HAP-1 (cell line): ENCODE measurements at places on chromosomes 3 and 15.

DNA sequence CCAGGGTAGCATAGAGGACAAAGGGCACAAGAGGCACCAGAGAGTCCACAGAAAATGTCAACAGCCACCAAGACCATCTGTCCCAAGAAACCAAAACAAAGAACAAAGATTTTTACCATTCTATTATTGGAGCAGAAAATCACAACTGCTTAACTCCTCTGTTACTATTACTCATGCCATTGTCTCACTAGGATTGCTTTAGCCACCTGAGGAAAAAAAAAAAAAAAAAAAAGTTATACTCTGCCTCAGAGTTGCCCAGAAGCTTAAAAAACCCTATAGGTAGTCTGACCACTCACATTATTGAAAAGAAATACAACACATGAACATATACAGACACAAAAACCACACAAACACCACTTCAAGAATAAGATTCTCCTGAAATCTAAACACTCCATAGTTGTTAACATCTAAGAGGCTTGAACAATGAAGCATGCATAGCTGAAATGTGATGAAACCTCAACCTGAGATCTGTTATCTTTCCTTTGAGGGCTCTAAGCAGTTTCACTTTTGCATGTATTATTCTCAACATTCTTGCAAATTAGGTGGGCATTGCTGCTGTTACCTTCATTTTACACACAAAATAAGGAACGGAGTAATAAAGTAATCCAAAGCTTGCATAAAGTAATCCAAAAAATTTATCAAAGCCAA is 85.4 kb downstream of the IGSF11 start:
- DNase-seq, result no peak

DNA sequence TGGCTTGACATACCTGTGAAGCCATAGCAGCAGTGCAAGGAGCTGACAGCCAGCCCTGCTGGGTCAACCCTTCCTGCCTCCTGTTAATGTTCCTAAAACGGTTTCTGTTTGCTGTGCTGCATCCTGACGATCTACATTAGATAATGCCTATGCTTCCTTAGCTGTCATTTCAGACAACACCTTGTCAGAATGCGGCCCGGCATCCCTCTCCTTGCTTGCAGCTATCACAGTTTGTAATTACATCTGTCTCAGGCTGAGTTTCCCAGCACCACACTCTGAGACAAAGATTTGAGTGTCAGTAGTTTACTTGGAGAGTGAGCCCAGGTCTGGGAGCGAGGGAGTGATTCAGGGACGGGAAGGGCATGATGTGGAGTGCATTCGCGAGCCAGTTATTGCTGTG is 9.0 kb downstream of the TRH start:
- DNase-seq, result no peak

DNA sequence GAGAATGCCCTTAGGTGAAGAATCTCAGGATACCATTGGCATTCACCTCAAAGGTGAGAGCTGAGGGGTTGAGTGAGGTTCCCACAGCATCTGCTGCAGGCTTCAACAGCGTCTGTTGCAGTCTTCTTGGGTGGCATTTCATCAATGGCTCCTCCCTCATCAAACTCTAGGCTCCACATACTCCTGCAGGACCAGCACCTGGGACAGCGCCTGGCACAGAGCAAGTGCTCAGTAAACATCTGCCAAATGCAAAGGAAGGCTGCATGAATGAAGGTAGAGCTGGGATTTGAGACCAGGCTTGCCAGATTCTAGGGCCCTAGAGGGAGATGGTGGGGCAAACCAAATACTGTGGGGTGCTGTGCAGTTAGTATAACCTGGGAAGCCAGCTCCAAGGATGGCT is 9.6 kb downstream of the TRH start:
- no peak for DNase-seq

- DNase-seq, result no peak
Measured at GRCh38 chr3:76405196-76405595, 619.8 kb upstream of the ZNF717 start.

DNA sequence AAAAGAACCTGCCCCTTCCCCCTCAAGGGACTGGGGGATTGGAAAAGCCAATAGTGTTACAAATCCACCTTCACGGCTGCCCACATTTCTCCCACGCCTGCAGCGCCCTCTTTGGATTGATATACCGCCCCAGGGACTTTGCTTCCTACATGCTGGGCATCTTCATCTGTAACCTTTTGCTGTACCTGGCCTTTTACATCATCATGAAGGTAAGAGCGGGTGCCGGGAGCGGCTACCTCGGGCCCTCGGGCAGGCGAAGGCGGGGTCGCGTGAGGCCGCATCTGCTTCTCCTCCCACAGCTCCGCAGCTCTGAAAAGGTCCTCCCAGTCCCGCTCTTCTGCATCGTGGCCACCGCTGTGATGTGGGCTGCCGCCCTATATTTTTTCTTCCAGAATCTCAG is 73.1 kb downstream of the USF3 start:
- DNase-seq, result peak; percentile 14

DNA sequence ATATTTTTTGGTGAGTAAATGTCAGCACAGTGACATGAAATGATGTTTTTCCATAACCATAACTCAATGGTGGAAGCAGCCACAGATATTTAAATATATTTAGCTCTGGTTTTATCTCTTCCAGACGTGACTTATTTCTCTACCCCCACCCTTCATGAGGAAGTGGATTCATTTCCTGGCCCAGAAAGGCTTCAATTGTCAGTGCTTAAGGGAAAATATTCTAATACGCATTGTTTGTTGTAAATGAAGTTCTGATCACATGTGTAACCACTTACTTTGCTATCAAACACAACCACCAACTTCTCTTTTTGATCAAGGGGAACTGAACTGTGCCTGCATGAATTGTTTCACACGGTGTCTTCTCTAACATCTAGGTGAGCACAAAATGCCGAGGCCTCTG is 14.0 kb downstream of the CLDN16 start:
- DNase-seq, result no peak

DNA sequence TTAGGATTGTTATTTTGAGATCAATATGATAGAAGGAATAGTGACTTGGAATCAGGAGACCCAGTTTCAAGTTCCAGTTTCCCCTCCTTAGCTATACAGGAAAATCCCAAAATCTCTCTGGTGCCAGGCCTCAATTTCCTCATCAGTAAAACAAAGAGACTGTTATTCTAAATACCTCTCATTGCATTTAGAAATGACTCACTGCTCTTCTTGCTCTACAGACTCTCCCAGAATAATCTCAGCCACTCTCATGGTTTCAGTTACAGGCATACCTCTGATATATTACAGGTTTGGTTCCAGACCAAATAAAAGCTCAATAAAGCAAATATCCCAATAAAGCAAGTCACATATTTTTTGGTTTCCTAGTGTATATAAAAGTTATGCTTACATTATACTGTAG is 28.3 kb downstream of the IMPG2 start:
- no peak for DNase-seq

DNA sequence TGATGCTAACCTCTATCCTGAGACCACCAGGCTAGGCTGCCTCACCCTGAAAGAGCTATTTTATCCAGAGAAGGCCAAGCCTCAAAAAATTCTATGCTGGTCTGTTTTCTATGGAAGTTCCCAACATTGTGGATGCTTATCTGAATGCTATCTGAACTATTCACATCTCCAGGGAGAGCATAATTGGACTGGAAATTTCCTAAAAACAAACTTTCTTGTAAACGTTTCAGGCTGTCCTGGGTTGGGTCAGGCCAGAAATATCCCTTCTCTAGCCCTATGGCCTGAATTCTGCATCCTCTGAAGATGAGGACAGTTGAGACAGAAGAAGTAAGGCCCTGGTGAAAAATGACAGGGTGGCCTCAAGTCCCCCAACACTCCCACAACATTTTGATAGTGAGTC is 706.4 kb upstream of the NR2F2 start:
- DNase-seq, result no peak

DNA sequence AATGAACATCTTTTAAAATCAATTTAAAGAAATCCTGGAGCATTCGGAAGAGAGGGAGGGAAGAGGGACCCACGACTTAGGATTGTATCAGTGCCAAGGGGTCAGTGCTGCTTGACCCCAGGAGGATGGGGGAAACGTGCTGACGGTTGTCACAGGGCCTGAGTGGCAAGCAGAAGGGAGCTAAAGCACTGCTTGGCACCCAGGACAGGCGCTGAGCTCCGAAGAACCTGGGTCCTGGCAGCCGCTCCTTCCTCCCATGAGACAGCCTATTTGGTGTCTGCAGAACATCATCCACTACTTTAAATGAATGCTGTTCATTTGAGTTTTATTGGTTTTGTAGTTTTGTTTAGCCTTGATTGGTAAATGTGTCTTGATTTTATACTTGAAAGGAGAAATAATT is 54.5 kb downstream of the RGMA start:
- no peak for DNase-seq

GRCh38 chr15:72426753-72427152 is 28.6 kb downstream of the TMEM202 start:
- no peak for DNase-seq

DNA sequence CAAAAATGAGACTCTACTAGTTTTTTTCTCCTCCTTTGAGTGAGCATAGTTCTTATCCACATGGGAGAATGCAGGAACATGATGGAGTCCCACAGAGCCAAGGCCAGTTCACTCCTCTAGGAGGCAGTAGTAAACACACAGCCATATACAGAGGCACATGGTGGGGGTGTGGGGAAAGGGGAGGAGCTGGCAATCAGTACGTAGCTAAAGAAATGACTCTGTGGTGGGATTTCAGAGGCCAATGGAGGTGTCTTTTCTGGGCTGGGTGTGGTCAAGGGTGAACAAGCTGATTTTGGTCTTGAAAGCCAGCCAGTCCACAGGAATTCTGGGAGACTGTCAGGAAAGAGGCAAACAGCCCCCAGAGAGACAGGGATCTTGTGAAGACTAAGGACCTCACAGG is 6.6 kb upstream of the RAB11A start:
- DNase-seq, result peak; percentile 96

DNA sequence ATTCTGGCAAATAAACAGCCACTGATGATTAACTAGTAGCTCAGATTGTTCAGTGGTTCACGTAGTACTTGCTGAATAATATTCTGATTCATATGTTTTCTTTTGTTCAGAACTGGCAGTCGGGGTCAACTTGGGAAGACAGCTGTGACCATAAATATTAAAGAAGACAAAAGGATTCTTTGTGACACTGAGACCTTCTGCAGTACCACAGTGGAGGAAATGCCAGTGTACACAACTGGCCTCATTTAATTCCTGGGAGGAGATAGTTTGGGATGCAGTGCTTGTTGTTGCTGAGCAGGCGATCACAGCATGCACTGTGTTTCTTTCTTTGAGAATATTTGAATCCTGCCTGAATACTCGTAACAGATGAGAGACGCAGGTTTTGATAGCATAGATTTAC is 26.7 kb upstream of the MCF2L2 start:
- DNase-seq, result no peak

GRCh38 chr3:9673752-9674151 is 24.4 kb downstream of the MTMR14 start:
- no peak for DNase-seq

- DNase-seq, result no peak
Measured at GRCh38 chr3:148998715-148999423, 7.5 kb downstream of the GYG1 start.

DNA sequence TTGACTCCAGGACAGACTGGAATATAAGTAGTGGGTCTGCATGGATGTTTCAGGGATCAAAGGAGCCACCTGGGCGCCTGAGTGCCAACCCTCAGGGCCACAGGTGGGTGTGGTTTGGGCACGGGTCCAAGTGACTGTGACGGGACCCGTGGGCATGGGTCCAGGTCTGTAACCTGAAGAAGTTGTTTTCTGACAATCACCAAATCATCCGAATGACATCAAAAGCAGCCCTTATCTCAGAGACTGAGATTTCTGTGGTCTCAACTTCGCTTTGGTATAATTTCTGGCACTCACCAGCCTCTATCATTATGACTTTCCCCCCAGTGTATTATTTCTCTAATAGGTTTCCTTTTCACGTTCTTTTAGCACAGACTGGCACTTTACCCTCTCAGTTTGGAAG is 24.4 kb downstream of the RLBP1 start:
- no peak for DNase-seq

DNA sequence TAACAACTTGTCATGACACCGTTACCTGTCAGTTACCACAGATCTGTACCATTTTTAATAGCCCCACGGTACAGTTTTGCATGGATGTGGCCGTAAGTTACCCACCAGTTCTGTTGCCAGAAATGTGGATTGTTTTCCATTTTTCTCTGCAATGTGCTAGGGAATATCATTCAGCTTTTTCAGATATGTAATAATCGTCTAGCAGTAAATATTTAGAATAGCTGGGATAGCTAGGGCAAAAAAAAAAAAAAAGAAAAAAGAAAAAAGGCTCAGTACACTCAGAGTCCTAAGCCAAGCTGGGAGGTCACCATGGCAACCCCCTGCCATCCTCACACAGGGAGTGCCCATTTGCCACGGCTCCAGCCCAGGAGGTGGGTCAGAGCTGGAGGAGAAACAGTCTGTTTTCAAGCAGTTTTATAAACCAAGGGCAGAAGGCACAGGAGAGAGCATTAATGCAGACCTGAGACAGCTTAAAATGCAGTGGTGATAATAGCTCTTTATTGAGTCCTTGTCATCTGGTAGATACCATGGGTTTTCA is 25.2 kb downstream of the PAQR5 start:
- peak; percentile 50 for DNase-seq

DNA sequence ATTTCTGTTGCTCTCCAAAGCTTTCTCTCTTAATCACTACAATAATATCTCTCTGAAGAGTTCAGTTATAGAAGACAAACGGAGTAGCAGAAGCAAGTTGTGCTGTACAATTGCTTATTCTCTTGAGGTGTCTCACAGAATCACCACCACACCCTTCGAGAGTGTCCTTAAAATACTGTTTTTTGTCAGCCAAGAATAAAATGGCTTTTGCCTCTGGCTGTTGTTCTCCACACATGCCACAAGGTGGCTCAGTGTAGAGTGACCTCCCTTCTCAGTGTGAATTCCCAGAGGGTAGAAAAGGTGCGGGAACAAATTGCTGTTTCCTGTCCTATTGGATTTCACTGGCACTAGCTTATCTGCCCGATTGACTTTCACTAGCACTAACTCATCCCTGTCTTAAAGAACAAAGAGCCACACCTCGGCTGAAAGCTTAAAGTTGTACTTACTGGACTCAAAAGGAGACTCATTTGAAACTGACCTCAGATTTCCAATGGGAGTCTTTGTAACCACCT is 134.2 kb upstream of the SATB1 start:
- DNase-seq, result peak; percentile 58
